ENCODE measurements at places on chromosomes 3 and 15. TPM values are rescaled to one million over a fixed set of nuclear protein-coding genes. Genes with fewer than 3 reads are reported as not detected.

NFKBIZ gene
- total RNA-seq, result 161 TPM

DNA sequence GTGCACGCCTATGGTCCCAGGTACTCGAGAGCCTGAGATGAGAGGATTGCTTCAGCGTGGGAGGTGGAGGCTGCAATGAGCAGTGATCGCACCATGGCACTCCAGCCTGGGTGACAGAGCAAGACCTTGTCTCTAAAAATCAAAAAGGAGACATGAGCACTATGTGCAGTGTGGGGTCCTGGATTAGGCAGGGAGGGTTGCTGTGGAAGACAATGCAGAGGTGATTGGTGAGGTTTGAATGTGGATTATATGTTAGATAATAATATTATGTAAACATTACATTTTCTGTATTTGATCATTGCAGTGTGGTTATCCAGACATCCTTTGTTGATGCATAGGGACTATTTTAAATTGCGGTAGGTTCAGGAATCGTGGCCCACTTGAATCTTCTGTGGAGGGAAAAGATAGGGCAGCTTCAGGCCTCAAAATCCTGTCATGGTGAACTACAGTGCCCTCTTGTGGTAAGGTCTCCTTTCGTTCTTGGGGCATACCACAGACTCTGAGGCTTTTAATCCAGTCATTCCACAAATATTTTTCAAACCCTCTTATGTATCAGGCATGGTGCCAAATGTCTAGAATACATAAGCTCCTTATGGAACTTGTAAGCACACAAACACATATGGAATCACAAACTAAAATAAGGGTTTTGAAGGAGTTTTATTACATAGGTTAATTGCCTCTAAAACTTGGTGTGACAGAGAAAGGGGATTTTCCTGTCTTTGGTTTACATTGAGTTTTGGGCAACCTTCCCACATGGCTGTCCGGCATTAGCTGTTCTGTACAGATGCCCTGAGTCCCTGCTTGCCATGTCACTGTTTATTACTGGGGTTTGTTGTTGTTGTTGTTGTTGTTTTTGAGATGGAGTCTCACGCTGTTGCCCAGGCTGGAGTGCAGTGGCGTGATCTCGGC, 37.7 kb downstream of the GPD1L start:
- no peaks in the 10 kb centered on the region for H3K36me3 ChIP-seq
- no peaks in the 10 kb centered on the region for H3K27me3 ChIP-seq
- peaks cover 23% of the 10 kb centered on the region for H3K4me1 ChIP-seq
- no peak overlapping the region for H3K27ac ChIP-seq
- no peak overlapping the region for H3K4me3 ChIP-seq

- no peak overlapping the region for H3K4me3 ChIP-seq
- no peak for DNase-seq
- H3K36me3 ChIP-seq, result no peaks in the 10 kb centered on the region
- H3K4me1 ChIP-seq, result no peaks in the 10 kb centered on the region
- H3K27me3 ChIP-seq, result no peaks in the 10 kb centered on the region
- no peak overlapping the region for H3K27ac ChIP-seq
These were observed 525 bp downstream of the MYH15 start for GRCh38 chr3:108509871-108510270.

DNA sequence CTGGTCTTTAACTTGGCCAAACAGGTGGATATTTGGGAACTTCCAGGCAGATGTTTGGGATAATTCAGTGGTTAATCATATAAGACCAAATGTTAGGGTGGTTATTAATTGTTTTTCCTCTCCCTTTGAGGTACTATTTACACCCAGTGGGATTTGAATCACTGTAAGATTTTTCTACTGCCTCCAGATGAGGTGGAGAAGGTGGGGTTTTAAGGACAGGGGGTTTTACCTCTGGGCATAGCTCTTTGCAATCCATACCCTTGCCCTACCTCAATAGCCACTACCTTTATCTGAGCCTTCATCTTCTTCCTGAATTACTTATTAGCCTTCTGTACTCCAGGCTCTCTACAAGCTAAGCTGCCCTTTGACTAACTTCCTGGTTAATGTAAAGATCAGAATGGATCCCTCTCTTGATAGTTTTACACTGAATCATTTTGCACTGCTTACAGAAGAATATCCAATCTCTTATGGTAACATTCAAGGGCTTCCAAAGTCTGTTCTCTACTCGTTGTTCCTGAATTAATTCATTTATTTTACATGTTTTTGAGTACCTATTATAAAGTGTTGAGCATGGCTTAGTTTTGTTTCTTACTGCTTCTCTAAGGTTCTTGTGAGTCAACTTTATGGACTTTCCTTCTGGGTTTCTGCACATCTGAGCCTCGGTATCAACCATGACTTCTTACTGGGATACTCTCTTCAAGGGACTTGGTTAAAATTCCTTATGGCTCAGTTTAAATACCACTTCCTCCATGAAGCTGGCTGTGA, 331.2 kb upstream of the TBL1XR1 start:
- no peaks in the 10 kb centered on the region for H3K4me1 ChIP-seq
- no peak for DNase-seq
- H3K27me3 ChIP-seq, result no peaks in the 10 kb centered on the region
- H3K4me3 ChIP-seq, result no peak overlapping the region
- no peak overlapping the region for H3K27ac ChIP-seq
- no peaks in the 10 kb centered on the region for H3K36me3 ChIP-seq

DNA sequence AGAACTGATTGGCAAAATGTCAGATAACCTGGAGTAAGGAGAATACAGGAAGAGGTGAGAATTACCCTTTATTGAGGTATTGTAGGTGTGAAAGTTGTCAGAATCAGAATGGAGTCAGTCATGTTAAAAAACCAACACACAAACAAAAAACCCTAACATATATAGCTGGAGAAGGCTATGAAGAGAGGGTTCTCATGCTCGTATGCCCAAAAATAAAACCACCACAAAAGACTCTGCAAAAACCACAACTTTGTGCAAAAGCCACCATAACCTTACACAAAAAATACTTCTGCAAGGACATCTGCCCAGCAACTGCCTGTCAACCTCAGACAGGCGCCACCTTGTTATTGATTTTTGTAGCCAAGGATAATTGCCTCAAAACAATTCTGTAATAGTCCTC, 136.0 kb downstream of the CD47 start:
- no peaks in the 10 kb centered on the region for H3K27me3 ChIP-seq
- no peaks in the 10 kb centered on the region for H3K4me1 ChIP-seq
- DNase-seq, result no peak
- no peak overlapping the region for H3K27ac ChIP-seq
- no peaks in the 10 kb centered on the region for H3K36me3 ChIP-seq
- H3K4me3 ChIP-seq, result no peak overlapping the region
